ENCODE measurements at places on chromosomes 7 and 10. TPM values are rescaled to one million over a fixed set of nuclear protein-coding genes. Genes with fewer than 3 reads are reported as not detected.

TSPAN12 gene
- total RNA-seq = 2.2 TPM

HABP2 gene
- total RNA-seq = not detected

PLCE1 gene
- 1.1 TPM for total RNA-seq

PCBD1 gene
- total RNA-seq = 31.6 TPM

CLDN3 gene
- total RNA-seq = not detected

NEURL1 gene
- under 0.01 TPM for total RNA-seq

PLXDC2 gene
- total RNA-seq = 51.4 TPM
